ENCODE measurements at places on chromosomes 3 and 15.

DNA sequence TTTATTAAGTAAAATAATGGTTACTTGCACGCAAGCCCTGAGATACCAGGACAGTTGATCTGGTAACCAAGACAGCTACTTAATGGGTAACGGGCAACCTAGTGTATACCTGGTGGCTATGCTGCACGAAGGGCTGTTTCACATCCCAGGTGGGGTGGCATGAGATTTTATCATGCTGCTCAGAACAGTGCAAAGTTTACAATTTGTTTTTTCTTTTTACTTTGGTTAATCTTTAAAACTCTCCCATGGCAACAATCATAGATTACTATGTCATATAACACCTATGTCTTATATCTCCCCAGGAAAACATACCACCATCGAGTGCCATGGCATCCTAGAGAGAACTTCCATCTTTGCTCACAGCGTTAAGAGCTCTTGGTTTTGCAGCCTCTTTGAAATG, 32.2 kb upstream of the SLC28A1 start:
- DNase-seq, result no peak

DNA sequence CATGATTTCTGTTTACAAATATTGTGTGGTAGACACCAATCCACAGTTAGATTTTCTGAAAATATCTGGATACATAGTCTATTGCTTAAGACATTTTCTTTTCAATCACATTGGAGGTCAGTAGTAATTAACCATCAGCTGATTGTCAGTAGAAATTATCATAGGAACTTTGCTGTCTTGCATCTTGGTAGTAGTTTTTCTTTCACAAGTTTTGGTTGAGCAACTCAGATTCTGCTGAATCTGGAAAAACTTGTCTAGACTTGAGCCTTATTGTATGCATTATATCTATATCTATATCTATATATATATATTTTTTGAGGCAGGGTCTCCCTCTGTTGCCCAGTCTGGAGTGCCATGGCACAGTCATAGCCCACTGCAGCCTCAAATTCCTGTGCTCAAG, 4.0 kb downstream of the RAB11A start:
- DNase-seq, result no peak

- no peak for DNase-seq
These were observed 5.2 kb downstream of the GSK3B start for GRCh38 chr3:120089089-120089488.

- no peak for DNase-seq
These were observed 604.9 kb upstream of the AGTR1 start for GRCh38 chr3:148092624-148093347.

DNA sequence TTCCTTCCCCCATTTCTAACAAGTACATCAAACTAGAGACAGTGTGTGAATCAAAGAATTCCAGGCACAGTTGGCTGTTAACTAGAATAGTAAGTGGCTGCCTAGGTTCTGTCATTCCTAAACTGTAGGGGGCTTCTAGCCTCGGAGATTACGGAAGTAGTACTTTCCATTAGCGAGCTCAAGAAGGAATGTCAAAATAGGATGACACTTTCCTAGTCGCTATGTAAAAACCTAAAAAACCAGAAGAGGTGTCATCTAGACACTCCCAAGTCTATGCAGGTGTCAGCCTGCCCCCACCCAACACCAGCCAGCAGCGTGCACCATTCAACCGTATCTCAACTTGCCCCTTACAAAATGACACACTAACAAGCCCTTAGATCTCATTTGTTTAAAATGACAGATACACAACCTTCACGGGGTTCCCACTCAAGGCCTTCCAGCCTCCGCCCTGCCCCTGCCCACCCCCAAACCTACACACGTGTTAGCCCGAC, 874 bp downstream of the INO80 start:
- DNase-seq, result no peak

- DNase-seq, result no peak
These were observed 67.8 kb downstream of the ITGA11 start for GRCh38 chr15:68364028-68364659.

DNA sequence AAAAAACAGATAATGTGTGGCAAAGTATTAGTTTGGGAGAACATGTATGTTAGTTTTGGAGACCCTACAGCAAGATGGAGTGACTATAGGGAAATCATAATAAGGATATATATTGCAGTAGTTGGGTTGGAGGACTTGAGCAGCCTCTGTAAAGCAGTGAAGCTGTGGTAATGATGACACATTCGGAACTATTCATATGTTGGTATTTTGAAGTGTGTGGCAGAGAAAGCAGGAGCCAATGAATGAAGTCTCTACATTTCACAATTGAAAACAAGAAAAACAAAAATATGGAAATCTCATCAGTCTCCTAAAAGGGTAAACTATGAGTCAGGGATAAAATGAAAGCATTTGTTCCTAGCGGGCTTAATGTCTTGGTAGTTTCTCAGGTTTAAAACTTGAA, 645.9 kb downstream of the OTOL1 start:
- DNase-seq, result no peak

- DNase-seq, result no peak
These were observed 46.2 kb downstream of the DENND6A start for GRCh38 chr3:57646723-57647122.

DNA sequence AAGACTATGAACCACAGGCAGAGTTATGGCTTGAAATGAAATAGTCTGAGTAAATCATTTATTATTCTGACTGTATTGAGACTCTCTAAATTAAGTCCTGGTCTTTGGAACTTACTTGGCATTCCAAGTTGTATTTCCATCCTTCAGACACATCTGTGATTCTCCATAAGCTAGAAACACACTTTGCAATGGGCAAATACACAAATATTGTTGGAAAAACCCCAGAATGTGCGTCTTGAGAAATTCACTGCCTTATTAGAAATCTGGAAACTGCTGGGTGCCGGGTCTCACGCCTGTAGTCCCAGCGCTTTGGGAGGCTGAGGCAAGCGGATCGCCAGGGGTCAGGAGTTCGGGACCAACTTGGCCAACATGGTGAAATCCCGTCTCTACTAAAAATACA, 87.8 kb downstream of the WWTR1 start:
- no peak for DNase-seq

GRCh38 chr3:58848826-58849225, 182.3 kb upstream of the FAM3D start:
- DNase-seq, result no peak

DNA sequence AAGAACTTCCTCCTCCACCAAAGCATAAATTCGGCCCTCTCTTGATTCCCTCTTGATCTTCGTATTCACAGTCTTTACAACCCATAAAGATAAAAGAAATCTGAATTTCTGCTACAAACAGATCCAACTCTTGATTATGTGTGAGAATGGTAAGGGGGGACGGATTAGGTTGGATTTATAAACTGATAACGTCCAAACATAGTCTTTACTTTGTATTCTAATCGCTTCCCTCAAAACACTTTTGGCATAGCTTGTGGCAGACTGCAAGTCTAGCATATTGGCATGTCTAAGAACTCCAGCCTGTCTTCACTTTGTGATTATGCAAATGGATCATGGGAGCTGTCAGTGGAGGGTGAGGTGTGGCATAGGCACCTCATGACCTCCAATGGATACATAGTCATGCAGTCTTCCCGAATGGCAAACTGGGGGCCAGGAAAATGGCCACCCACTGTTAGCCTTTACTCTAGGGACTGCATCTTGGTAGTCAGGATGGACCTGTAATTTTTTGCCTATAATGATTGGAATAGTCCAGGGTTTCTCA, 24.3 kb upstream of the GPR171 start:
- no peak for DNase-seq

DNA sequence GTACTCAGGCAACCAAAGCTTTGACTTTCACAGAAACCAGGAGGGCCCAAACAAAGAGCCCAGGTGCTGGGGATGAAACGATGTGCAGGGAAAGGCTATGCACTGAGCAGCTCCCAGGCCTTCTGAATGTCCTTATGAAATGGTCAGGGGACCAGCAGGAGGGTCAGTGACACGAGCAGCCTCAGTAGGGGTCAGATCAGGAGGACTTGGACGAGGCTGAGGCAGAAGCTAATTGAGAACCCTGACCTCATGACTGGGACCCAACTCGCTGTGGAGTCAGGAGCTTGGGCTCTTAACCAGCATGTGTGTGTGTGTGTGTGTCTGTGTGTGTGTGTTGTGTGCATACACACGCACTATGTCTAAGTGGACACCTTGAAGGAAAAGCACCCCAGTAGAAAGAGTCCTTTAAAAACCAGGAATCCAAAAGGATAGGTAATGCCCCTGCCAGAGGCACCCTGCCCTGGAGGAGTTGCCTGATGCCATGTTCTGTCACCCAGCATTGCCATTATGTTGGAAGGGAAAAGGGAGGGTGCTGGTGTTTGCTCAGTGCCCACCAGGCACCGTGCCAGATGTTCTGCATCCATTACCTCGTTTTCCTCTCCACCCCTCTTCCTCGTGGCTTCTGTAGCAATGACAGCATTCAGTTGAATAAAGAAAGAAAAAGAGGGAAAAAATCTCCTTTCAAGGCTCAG, 50.9 kb downstream of the CORO2B start:
- no peak for DNase-seq

GRCh38 chr3:164640591-164640990, 437.7 kb downstream of the SI start:
- DNase-seq, result no peak

DNA sequence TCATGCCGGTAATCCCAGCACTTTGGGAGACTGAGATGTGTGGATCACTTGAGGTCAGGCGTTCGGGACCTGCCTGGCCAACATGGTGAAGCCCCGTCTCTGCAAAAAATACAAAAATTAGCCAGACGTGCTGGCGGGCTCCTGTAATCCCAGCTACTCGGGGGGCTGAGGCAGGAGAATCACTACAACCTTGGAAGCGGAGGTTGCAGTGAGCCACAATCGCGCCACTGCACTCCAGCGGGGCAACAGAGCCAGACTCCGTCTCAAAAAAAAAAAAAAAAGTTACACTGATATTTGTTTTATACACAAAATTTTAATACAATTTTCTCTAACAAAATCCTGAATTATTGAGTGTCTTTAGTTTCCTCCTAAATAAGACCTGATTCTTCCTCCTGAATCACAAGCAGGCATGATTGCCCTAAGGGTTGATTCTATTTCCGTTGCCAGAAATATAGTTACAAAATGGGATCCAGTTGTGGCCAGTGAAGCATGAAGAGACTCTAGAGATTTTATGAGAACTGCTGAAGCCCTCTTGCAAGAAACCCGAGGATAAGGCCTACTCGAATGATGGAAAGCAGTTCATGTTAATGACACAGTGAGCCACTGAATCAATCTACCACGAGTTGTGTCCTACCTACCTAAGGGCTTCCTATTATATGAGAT, 9.6 kb upstream of the SMARCC1 start:
- no peak for DNase-seq

- no peak for DNase-seq
These were observed 14.3 kb downstream of the SIAH2 start for GRCh38 chr3:150748684-150749047.

GRCh38 chr15:41778521-41778920, 4.2 kb downstream of the MAPKBP1 start:
- no peak for DNase-seq

DNA sequence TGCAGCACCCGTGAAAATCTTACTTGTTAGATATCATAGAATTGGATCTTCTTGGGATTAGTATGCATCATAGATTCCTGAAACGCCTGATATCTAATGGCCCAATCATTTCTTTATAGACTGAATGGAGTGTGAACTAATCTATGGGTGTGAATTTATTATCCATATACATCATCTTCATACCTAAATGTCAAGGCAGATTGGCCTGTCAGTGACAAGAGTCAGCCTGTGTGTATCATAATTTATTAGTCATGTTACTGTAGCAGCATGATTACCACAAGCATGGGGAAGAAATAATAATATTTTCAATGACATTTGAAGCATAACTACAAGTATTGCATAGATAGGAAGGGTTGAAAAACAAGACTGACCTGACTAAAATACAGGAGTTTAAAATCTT, 235.8 kb downstream of the RAP2B start:
- DNase-seq, result no peak

GRCh38 chr3:42369304-42369703, 41.1 kb downstream of the LYZL4 start:
- DNase-seq, result no peak

- DNase-seq, result no peak
These were observed 398 bp upstream of the RAB7A start for GRCh38 chr3:128725547-128726022.

DNA sequence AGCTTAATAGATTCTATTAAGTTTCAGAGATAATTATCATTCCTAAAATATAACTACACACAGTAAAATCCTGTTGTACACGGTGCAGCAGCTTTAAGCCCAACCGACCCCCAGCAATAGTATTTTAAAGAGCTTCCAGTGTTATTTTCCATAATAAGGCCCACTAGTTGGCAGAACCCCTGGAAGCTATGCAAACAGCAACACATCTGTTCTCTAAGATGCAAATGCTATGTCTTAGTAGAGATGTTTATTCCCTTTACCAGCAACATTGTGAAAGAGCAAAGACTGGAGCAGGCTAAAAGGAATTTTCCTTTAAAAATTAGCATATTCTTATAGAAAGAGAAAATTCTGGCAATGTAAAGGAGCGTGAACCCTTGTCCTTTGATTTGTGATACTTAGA, 819.7 kb upstream of the ALCAM start:
- no peak for DNase-seq

Data from left colon (tissue), 2 donors.